ENCODE measurements at places on chromosomes 2 and 18. TPM values are rescaled to one million over a fixed set of nuclear protein-coding genes. Genes with fewer than 3 reads are reported as not detected.

- DNase-seq, result no peak
Observed at GRCh38 chr2:36165132-36165531, 190.4 kb upstream of the CRIM1 start.

Gene MBOAT2
- total RNA-seq, result 87.4 TPM

- DNase-seq, result no peak
Observed at GRCh38 chr2:225487878-225488416, 88.4 kb downstream of the NYAP2 start.

DNA sequence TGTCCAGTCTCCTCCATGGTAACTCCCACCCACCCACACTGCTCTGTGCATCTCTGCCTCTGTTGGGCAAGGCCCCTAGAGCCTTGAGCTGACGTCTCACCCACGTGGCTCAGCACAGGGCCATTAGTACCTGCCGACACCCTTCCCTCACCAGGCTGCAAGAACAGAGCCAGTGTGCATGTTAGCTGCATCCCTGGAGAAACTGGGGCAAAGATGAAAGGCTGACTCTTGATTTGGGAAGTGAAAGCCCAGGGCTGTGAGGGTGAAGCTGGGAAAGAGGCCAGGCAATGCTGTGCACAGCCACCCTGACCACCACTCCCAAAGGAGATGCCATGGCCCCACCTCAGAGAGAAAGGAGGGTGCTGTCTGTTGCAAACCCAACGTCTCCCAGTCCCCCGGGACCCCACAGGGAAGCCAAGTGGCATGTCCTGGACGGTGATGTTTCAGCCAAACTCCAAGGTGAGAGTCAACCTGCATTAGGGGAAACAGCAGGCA, 20.0 kb upstream of the HPCAL1 start:
- DNase-seq, result no peak

Gene FAM110C
- not detected for total RNA-seq

Gene KATNAL2
- 9.6 TPM for total RNA-seq

- peak; percentile 63 for DNase-seq
Observed at GRCh38 chr18:43277164-43277600, at the start of gene SYT4. SYT4 (minus strand) TSS chr18:43277490; CDS start chr18:43277281, 209 bp downstream.

Gene LHCGR
- not detected for total RNA-seq

Gene ADAM23
- 3.5 TPM for total RNA-seq

Gene TRIM43
- total RNA-seq, result not detected

GRCh38 chr2:101550555-101550954, 75.6 kb upstream of the RFX8 start:
- DNase-seq, result no peak

Gene SLC4A1AP
- total RNA-seq, result 21.0 TPM

DNA sequence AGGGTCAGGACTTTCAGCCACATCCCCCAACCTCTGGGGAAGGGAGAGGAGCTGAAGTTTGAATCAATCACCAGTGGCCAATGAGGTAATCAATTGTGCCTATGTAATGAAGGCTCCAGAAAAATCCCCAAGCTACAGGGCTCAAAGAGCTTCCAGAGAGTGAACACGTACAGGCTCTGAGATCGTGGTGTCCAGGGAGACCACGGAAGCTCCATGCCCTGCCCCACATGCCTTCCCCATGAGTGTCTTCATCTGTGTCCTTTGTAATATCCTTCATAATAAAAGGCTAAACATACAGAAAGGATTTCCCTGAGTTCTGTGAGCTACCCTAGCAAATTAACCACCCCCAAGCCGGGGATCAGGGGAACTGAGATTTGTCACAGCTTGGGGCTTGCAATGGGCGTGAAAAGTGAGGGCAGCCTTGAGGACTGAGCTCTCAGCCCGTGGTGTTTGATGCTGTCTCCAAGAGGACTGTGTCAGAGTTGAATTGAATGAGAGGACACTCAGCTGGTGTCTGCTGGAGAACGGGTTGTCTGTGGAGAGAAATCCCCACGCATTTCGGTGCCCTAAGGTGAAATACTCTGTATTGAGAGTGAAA, 25.5 kb upstream of the TUBB6 start:
- peak; percentile 93 for DNase-seq

Gene DYNAP
- not detected for total RNA-seq

DNA sequence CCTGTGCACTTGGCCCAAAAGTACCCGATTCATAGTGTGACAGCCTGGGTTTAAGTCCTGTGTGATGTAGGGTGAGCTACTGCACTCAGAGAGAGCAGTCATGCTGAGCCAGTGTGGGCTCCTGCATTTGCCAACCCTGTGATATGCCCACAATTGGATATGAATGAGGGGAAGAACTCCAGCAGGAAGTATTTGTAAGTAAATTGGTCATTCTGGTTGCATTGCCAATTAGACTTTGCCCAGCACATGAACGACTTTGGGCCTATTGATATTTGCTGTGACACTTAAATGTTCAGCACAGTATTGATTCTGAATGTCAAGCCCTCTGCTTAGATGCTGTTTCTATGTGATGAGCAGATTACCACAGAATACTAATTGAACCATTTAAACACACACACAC, 570.9 kb downstream of the PIK3C3 start:
- no peak for DNase-seq

Gene SALL3
- not detected for total RNA-seq

DNA sequence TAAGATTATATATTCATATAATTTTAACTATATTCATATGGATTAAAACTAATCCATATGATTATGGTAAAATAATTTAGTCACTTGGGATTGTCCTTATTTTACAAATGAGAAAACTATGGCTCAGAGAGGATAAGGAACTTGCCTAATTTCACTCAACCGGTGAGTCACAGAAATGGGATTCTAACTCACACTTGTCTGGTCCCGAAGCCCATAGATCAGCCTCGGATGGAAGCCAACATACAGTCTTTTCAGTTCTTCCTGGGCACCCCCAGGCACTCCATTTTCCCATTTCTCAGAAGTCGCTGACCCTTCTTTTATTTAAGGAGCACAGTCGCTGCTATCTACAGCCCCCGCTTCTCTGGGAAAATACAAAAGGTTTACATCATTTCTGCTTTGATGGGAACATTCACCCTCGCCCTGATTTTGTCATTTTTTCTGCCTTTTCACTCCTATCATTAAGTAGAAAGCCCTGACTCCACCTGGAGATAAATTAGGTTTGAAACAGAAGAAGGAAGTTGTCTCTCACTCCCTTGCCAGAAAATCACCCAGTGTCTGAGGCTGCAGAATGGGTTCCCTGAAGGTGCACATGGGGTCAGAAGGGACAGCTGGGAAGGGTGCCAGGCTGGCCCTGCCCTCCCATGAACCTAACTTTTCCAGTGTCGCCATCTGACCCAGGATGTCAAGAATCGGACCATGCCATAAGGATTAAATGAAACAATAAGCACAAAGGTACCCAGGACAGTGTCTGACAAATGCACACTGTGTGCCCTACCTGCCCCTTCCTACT, 36.6 kb downstream of the CYP1B1 start:
- peak; percentile 73 for DNase-seq

Gene LRRTM1
- not detected for total RNA-seq

Gene NDUFS1
- 87.5 TPM for total RNA-seq

Data from GM23248 (cell line).